ENCODE measurements at places on chromosomes 3 and 15.

GRCh38 chr3:173650596-173650995, 253.1 kb downstream of the NLGN1 start:
- no peak for DNase-seq

DNA sequence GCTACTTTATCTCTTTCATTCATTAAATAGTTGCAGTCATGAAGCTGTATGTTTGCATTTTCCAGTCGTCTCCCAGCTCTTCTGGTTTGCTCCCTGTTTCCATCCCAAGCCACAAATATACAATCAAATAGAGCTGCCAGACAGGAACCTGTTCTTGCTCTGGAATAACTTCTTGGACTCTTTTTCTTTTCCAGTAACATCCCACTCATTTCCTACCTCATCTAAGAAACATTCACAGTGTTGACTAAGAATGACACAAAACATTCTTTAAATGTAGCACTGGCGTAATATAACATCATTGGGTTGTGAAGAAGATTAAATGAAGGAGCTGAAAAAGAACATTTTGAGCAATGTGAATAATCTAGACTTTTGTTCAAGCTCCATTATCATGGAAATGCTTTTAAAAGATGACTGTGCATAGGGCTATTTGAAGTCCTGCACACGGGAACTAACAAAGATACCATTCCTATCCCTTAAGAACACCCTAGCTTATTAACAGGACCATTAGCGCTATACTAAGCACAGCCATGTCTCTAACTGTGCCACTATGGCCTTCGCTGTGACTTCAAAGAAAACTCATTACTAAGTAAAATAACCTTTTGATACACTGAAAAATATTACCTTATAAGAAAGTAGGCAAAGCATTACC, 574.0 kb downstream of the NAALADL2 start:
- peak; percentile 70 for DNase-seq

DNA sequence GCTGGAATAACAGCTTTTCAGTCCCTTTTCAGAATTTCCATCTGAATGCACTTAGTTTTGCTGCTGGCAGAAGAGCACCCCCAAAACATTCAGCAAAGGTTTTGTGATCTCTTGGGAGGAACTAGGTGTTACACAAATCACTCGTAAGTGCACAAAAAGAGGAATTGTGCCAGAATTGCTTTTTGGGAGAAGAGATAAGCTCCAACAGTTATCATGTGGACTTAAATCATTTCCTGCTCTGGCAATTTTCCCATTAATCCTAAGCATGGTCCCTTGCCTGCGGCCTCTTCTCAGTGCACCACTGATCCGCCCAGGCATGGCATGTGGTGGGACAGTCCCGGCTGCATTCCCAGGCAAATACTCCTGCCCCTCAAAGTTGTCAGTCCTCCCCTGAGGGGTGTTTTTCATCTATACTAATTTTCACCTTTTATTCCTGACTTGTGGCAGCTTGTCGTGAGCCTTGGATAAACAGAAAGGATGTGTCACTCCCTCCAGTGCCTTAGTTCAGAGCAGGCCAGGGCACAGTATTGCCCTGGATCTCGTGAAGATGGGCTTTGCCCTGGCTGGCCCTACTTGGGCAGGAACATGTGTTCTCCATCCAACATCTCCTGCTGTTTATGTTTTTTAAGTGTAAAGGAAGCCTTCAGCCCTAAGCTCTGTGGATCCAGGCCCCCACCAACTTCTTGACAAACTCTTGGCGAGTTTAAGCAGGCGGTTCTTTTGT, 44.6 kb upstream of the VILL start:
- no peak for DNase-seq

- DNase-seq: no peak
These were observed 287.6 kb downstream of the SOX2 start for GRCh38 chr3:181999314-181999713.

- no peak for DNase-seq
These were observed 18.4 kb downstream of the MESP1 start for GRCh38 chr15:89732451-89733172.
